CD4-positive, alpha-beta T cell treated with Interleukin-6 at 100 ng/mL for 8 hours (primary cell): ENCODE measurements at places on chromosomes 4 and X.

- DNase-seq = no peak
Observed at GRCh38 chr4:52842792-52843191, 19.3 kb upstream of the RASL11B start.

DNA sequence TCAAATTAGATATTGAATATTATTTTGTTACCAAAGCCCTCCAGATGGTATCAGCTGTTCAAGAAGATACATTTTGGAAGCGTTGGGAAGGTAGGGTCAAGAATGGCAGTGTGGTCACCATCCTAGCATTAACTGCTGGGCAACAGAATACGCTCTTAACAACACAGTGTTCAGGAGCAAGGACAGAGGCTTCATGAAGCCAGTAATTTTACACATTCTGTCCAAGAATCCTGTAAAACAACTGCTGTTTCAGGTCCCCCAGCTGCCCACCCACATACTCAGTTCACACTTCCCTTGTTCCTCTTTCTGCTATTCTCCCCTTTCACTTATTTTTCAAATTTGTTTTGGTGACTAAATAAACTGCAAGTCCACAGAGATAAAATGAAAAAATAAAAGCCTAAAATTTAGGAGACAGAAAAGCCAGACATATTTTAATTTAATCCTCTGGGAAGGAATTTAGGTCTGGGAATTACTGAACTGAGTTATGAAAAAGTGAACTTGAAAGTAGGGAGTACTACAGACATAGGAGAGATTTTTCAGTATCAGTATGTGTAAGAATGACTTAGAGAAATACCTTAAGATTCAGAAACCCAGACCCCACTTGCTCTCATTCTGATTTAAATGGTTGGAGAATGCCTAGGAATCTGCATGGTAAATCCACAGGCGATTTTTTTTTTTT is 406.7 kb downstream of the MAPK10 start:
- no peak for DNase-seq

- DNase-seq = no peak
Observed at GRCh38 chr4:148926276-148927260, 484.4 kb upstream of the NR3C2 start.

DNA sequence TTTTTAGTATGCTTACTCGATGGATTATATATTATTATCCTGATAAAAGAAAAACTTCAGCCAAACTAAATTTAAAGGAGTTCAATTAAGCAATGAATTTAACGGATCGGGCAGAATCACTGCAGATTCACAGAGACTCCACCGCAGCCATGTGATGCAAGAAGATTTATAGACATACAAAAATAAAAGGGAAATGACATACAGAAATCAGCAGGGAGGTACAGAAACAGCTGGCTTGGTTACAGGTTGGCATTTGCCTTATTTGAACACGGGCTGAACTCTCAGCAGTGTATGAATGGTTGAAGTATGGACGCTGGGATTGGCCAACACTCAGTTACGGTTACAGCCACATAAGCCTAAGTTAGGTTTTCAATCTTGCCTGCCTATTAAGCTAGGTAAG is 35.4 kb upstream of the DHRSX start:
- no peak for DNase-seq

DNA sequence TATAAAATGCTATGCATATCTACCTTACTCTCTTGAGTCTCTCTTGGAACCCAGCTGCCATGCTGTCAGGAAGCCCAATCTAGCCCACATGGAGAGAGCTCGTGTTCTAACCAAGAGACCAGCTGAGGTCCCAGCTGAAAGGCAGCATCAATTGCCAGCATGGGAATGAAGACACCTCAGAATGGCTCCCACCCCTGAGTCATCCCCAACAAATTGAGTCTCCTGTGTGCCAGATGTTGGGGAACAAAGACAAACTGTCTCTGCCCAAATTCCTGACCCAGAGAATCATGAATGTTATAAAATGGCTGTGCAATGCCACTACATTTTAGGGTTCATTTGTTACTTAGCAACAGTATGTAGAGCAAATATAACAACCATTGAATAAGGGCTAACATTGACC is 105.2 kb upstream of the STX18 start:
- DNase-seq = no peak

DNA sequence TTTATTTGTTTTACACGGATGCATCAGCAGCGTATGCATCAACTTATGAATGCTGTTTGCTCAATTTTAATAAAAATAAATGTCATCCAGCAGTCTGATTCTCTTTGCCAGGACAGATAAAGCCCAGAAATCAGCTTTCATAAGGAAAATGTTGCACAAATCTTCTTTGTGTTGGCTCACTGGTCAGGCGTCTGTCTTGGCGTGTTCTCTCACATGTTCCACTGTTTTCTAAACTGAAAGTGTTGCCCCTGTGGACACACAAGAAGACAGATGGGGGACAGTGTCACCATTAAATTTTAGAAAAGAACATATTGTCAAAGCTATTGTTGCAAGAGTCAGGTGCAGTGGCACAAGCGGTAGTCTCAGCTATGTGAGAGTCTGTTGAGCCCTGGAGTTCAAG is 316.2 kb downstream of the CENPC start:
- DNase-seq = no peak

- DNase-seq = no peak
Observed at GRCh38 chrX:13371186-13371585, 51.3 kb upstream of the ATXN3L start.

- no peak for DNase-seq
Observed at GRCh38 chr4:177696438-177696966, 254.3 kb upstream of the AGA start.

- no peak for DNase-seq
Observed at GRCh38 chr4:159297091-159297490, 194.2 kb downstream of the RAPGEF2 start.

DNA sequence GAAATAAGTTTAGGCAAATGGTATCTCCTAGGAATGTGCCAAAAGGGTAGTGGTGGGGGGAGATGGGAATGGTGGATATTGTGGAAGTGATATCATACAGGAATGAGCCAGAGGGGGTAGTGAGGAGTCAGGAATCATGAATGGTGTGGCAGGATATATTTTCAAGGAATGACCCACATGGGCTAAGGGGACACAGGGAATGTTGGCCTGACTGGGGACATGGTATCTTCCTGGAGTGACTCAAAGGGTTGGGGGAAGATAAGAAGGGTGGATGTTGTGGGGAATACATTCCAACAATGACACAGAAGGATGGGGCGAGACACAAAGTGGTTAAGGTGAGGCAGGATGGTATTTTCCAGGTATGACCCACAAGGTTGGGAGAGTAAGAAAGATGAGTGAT is 60.6 kb downstream of the MAOA start:
- DNase-seq = no peak

GRCh38 chr4:81682492-81682891 is 210.8 kb upstream of the RASGEF1B start:
- DNase-seq = no peak

GRCh38 chrX:3743801-3744439 is 30.5 kb upstream of the PRKX start:
- peak; percentile 67 for DNase-seq

DNA sequence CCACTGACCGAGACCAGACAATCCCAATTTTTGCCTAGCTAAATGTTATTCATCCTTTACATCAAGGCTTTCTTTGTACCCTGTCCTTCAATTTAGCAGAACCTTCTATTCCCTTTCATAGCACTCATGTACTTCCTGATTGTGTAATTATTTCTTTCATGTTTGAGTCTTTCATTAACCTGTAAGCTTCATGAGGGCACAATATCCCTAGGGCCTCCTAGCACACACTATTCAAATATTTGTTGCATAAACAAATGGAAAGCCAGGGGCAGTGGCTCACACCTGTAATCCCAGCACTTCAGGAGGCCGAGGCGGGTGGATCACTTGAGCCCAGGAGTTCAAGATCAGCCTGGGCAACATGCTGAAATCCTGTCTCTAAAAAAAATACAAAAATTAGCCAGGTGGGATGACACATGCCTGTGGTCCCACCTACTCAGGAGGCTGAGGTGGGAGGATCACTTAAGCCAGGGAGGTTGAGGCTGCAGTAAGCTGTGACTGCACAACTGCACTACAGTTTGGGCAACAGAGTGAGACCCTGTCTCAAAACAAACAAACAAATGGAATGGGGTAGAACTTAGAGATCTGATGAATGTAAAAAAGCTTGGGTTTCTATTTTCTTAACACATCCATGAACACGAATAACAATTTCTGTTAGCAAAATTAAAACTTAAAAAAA is 59.0 kb downstream of the SAT1 start:
- no peak for DNase-seq

DNA sequence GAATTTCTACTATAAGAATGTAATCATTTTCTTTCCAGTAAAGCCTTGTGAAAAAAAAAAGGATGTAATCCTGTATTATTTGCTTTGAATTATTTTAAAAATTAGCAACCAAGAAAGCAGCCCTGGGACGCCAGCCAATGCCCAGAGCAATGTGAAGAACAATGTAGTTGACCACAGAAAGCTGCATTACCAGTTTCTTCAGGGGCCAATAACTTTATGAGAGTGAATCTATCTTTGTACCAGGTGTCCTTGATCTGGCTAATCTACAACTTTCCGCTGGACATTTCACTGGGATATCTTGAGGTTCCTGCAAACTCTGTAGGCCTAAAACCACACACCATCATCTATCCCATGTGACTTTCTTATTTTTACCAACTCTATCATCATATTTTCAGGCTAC is 7.6 kb upstream of the KLHL2 start:
- no peak for DNase-seq

DNA sequence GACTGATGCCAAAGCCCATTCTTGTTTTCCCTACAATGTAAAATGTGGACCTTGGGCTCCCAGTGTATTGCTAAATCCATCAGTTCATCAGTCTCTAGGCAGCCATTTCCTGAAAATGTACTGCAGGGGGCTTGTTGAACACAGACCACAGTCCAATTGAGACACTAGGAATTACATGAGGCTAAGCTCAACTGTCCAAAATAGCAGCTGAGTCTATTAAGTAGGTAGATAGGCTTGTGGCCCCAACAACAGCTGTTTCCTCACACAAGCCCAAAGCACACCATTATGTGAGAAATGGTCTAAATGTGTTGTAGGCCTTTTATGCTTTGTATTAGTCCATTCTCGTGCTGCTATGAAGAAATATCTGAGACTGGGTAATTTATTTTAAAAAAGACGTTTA is 60.0 kb upstream of the PAK3 start:
- DNase-seq = no peak

DNA sequence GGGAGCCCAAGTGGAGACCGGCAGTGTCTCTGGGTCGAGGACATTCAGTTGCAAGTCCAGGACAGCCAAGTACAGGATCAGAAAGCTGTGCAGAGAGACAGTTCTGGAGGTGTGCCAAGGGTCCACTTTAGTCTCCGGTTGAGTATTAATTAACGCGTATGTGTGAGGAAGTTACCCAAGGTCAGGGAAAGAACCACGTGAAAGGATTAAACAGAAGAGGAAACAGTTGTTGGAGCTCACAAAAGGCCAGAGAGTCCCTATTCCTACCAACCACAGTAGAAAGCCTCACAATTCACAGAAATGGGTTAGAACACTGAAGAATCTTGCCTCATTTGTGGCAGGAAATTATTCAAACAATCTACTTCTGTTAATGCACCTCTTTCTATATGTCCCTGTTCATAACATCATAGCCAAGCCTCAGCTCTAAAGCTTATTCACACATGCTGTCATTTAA is 17.9 kb upstream of the NSUN7 start:
- no peak for DNase-seq

- DNase-seq = no peak
Observed at GRCh38 chr4:55396308-55397125, 760 bp downstream of the TMEM165 start.

GRCh38 chr4:53785996-53786395 is 194.7 kb upstream of the LNX1 start:
- no peak for DNase-seq

GRCh38 chr4:24570574-24571236 is 13.6 kb downstream of the DHX15 start:
- no peak for DNase-seq

DNA sequence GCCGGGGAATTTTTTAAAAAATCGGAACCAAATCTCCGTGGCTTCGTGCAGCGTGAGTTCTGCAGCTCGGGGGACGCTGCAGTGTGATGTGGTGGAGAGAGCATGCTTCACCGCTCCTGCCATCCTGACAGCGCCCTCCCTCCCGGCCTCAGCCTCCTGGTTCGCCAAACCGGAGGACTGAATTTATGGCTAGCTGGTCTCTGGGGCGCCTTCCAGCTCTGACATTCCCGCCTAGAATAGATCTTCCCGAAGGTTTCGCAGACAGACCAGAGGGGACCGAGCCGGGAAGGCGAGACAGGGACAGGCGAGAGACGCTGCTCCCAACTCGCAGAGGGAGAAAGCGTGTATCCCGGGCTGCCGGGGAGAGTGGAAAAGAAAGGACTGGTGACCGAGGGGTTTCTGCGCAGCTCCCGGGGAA is 25.9 kb downstream of the HOPX start:
- DNase-seq = no peak

- DNase-seq = no peak
Observed at GRCh38 chr4:77142646-77143028, 14.4 kb upstream of the CCNG2 start.

- no peak for DNase-seq
Observed at GRCh38 chrX:154408659-154409221, 314 bp downstream of the DNASE1L1 start.

DNA sequence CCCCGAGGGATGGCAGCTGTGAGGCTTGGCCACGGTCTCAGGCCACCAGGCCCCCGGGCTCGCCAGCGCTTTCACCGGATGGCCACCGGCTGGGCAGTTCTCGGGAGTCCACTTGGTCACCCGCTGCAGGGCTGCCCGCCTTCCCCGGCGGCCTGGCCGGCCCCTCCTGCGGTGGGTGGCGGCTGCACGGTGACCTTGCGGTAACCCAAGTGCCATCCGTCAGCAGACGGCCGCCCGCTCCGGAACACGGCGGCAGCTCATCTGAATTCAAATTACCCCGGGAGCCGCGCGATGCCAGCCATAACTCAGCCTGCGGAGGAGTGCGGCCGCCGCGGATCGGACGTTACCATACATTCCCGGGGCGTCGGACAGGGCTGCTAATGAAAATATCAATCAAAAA is 60.7 kb downstream of the FAM53A start:
- DNase-seq = no peak
